ENCODE measurements at places on chromosomes 2 and 18.

DNA sequence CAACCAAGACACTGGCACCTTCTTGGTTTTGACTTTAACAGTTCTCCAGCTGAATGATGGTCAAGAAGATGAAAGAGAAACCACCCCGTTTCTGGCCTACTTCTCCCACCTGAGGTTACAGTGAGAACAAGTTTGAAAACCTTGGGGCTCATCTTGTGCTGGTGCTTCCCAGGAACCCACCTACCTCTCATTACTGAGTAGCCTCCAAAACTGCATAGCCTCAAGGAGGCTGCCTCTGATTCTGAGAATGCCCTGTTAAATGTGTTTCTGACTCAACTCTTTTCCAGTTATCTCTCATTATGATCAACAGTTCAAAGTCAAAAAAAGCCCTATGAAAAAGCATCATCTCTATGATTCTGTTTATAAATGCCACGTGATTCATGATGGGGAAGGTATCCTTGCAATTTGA, 121.9 kb downstream of the CACNB4 start:
- DNase-seq = no peak

GRCh38 chr2:29528891-29529520, 392.4 kb downstream of the ALK start:
- peak; percentile 12 for DNase-seq

- DNase-seq = no peak
These were observed 12.8 kb downstream of the TFPI start for GRCh38 chr2:187541086-187542085.

GRCh38 chr2:11757101-11757500, 10.7 kb downstream of the LPIN1 start:
- DNase-seq = no peak

- DNase-seq = no peak
These were observed 20.7 kb upstream of the NT5DC4 start for GRCh38 chr2:112699984-112700667.

GRCh38 chr2:105641389-105641811, 103.3 kb upstream of the NCK2 start:
- no peak for DNase-seq

DNA sequence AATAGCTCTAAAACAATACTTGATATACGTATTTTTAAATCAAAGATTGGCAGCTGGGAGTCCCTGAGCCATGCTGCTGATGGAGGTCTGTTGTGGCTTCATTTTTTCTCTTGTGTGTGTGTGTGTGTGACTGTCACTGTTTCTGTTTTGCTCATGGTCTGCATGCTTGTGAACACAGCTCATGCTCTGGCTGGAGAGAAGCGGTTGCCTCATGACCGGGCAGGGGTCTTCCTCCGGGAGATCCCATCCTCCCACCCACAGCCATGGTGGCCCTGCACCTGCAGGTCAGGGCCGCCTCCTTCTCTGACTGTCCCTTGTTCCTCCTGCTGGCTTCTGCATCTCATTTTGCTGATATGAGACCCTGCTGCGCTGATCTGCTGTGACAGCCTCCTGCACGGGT, 47.3 kb upstream of the GALR1 start:
- DNase-seq = no peak

DNA sequence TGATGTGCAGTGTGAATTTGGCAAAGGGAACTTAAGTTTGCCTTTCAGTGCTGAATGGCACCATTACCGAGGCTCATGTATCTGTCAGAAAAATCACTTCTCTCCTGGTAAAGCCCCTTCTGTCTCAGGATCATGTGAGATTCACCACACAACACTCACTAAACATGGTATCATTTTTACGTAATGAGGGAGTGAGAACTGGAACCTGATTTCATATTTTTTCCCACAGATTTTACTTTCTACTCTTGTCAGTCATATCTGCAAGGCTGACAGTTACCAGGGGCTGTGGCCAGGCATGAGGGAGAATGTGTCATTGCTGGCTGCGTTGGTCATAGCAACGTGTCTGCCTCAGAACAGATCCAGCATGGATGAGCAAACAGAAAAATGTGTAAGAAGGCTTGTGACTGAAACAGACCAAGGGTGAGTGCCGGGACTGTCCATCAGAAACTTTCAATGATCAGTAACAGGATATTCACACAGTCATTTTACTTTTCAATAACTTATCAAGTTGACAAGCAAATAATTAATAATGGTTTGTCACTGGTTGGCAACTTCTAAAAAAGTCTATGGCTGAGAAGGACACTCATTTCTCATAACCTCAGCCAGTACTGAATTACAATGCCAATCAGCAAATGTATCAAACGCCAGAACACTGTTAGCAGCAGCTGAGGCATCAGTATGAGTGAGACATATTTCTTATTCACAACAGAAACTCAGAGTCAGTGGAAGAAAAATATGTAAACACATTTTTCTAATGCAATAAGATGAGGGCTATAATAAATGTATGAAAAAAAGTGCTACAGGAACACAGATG, 100.5 kb downstream of the CDC42EP3 start:
- DNase-seq = no peak

DNA sequence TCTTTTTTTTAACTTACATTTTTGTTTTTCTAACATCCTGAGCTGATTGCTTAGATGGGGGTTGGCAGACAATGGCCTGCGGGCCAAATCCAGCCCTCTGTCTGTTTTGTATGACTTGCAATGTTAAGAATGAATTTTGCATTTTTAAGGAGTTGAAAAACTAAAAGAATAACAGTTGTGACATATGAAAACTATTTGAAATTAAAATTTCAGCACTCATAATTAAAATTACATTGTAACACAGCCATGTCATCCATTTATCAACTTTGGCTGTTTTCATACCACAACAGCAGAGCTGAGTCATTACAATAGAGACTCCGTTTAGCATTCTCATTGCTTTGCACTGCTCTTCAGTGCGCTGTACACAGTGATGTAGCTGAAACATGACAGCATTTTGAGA, 94.1 kb upstream of the MC4R start:
- no peak for DNase-seq

DNA sequence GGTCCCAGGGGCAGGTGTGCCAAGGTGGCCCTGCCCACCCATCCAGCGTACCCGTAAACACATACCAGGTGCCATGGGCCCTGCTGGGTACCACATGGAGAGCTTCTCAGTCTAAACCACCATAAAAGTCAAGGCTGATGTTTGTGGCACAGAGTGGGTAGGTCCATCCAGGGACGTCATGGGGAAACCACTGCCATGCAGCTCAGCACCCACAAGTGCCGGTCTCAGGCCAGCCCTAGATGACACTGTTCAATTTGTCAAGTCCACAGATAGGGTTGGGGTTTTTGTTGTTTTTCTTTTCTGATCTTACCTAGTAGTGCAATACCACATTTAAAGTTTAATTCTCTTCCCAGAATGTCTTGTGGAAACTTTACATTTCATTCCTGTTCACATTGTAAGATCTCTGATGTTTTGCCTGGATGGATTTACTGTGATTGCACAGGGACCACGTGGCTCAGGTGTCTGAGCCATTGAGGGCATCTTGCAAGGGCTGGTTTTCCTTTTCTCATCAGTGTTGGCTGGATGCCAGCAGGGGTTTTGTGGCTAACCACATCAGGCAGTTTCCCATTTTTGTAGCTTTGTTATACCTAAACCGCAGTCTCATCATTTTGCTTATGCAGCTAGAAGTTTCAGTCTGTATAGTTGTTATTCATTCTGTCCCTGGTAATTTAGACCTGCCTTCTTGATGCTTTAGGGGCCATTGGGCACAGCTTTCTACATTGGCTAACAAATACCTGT, 64.7 kb downstream of the STK25 start:
- DNase-seq = peak; percentile 18

DNA sequence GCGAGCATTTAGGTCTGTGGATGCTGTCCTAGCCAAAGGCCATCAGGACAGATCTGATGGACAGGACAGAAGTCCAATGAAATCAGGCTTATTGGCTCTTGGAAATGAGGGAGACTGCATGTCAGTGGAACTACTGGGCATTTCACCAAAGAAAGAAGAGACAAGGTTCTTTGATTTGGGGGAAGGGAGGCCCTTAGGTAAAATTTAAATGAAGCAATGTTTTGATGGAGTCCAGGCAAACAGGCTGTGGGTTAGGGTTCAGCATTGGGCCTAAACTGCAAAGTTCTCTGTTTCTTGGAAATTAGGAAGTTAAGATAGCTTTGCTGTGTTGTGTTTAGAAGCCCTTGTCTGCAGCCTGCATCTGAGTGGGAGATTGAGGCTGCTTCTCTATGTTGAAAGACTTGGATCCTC, 31.6 kb upstream of the RNF149 start:
- DNase-seq = no peak

GRCh38 chr2:191187105-191187829, 36.5 kb upstream of the STAT4 start:
- DNase-seq = no peak

- no peak for DNase-seq
These were observed 1063.8 kb downstream of the SOCS6 start for GRCh38 chr18:71352618-71353017.

DNA sequence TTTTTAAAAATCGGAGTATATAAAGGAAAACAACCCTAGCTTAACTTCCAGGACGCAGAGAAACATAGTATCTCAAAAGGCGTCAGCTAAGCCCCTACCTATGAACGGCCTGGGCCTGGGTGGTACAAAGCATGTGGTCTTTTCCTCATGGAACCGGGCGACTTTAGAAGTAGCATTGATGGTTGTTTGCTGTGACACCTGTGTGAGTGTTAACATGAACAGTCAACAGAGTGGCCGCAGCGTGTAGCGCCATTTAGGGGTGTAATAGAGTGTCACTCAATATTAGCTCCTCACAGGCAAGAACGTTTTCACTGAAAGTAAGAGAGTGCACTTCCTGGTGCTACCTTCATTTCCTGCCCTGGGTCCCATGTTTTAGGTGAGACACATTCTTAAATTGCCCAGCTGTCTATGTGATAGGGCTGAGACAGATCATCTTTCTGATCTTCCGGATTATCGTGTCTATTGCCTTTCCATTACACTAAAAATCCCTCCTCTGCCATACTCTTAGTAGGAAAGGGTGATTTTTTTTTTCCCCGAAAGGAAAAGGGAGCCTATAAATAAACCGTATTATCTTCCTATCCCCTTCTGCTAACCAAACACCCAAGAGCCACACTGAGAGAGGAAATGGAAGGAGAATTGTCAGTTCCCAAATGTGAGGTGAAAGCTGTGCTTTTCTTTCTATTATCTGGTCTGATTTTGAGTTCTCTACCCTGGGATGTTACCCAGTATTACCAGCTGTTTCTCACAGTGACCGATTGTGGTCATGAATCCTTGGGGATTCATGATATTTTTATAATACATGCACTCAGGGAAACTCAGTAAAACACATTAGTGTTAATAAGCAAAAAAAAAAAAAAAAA, 1.3 kb downstream of the GORASP2 start:
- peak; percentile 32 for DNase-seq

DNA sequence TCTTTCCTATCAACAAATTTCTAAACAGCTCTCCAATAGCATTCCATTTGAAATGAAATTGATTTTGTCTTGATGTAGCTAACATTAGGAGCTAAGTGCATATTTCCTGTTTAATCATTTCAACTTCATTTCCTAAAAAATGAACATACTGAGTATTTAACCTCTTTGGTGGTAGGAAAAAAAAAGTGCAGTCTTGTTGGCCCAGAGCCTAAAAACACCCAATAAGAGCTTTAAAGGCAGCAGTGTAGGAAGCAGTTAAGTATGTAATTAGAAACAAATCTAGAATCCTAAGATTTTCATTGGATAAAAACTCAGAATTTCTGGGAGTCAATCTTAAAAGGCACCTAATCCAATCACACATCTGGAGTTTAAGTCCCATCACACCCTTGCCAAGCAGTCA, 71.0 kb upstream of the RBMS1 start:
- no peak for DNase-seq
